ENCODE measurements at places on chromosomes 5 and 9.
A peak's percentile ranks its signal among the peaks of the same experiment; 100 is the strongest.

GRCh38 chr9:17894501-17895160 is 315.8 kb downstream of the SH3GL2 start:
- DNase-seq: no peak

DNA sequence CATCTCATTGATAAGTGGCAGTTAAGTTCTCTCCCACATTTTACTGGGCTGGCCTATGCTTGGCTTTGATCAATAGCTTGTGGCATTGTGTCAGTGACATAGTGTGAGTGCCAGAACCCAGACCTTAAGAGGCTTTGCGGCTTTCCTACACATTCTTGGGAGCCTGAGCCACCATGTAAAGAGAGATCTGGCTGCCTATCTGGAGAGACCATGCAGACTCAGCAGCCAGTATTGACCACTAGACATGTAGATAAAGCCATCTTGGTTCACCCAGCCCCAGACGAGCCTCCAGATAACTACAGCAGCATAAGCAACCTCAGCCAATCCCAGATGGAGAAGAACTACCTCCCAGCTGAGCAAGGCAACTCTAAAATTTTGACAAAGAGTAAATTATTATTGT is 28.6 kb downstream of the C9orf153 start:
- no peak for DNase-seq

- peak; percentile 99 for DNase-seq
These were observed at the start of gene TCERG1 for GRCh38 chr5:146446861-146447733. Gene TCERG1, plus strand, starts transcription at chr5:146447333. Its CDS starts 17 bp downstream, at chr5:146447350.

DNA sequence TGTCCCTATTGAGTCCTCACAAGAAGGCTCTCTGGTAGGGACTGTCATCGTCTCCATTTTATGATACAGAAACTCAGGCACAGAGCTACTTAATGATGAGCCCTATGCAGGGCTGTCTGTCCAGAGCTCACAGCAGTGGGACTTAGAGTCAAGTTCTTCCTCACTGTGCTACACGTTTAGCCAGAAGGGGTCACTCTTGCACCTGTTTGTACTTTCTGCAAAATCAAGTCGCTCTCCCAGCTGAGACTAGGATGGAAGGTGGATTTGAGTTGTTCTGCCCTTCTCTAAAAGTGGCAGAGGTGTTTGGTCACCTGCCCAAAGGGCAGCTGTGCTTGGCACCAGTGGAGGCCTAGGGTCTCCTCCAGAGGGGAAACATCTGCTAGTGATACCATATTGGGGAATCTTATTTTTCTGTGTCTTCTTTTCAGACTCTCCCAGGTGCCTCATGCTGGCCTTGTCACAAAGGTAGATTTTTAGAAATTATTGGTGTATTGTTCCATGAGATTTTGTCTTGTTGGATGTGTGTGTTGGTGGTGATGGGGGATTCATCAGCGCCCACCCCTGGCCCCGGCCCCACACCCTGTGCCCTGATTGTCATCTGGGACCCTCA is 104.2 kb downstream of the PPARGC1B start:
- peak; percentile 50 for DNase-seq

DNA sequence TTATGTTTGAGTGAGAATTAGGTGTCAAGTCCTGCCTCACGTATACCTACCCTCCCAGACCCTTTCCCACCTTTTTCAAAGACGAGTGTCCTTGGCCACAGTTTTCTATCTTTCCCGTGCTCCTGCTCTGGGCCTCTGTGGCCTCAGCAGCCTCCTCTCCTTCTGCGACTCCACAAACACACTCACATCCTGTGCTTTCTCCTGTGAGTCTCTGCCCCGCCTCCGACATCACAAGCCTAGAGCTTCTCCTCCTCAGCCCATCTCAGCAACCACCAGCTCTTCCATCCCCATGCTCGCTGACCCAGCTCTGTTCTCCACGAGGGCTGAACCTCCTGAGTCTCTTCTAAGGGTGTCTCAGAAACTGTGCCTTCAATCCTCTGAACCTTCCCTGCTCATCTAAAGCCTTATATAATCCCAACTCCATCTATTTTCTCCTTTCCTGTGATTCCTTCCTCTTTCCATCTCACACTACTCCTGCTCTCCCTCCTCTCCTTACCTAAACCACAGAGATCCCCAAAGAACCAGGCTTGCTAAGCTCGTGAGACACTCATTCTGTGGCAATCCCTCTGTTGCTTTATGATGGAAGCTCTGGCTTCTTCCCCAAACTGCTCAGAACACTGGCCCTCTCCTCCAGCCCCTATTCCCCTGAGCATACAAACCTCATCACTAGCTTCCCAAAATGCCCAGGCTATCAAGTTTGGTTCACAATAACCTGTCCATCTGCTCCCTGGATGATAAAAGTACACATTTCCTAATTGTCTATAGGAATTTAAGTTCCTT is 55.2 kb downstream of the RASEF start:
- DNase-seq: no peak

DNA sequence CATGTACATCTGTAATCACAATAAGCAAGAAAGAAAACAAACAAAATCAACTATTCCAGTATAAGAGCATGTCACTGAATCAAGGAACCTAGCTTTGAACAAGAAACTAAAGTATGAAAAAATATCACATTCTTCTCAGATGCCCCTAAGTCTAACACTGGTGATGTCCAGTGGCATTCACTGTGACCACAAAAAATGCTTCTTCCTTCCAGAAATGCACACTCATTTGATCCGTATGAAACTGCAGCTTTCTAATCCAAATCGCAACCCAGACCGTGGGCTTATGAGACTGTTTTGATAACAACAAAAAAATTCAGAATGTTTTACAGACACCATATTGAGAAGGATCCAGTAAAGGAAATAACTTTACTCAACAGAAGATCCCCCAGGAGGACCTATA is 320.1 kb upstream of the TARS1 start:
- DNase-seq: no peak

DNA sequence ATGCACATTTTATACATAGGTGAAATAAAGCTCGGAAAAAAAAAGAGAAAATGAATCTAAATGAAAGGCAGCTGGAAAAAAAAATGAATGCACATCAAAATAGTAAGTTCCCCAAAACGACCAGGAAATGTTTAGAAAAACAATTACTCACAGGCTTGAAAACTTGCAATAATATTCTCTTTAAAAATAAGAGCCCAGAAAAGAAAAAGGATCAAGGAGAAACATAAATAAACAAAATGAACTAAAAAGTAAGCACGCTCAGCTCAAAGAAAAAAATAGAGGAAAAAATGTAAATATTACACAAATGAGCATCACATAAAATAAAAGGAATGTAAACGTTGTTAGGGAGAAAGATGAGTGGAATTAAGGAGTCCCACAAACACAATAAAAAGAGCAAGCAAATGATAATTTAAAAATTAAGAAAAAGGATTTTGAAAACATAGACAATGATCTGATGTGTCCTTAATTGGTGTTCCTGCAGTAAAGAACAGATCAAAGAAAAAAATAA is 54.2 kb downstream of the SLC27A6 start:
- DNase-seq: no peak

DNA sequence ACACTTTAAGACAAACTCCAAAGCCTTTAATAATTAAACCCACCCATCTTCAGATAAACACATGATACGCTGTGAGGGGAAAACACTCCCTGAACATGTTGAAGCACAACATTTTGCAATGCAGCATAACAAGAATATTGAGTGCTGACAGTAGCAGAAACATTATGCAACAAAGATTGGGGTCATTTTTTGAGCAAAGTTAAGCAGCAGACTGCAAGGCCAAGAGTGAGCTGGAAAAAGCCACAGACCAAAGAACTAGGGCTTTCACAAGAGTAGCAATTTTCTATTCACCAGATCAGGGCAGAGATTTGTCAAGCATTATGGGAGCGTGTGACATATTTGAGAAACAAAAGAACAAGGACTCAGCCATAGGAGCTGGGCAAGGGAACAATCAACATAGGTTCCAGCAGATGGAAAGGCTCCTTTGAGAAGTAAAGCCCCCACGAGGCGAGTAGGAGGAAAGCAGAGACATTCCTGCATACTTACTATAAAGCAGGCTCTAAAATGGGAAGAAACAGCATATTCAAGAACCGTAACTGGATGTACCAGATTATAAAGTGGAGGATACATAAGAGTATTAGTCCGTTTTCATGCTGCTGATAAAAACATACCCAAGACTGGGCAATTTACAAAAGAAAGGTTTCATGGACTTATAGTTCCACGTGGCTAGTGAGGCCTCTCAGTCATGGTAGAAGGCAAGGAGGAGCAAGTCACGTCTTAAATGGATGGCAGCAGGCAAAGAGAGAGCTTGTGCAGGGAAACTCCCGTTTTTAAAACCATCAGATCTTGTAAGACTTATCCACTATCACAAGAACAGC is 4.8 kb upstream of the TTC23L start:
- no peak for DNase-seq

DNA sequence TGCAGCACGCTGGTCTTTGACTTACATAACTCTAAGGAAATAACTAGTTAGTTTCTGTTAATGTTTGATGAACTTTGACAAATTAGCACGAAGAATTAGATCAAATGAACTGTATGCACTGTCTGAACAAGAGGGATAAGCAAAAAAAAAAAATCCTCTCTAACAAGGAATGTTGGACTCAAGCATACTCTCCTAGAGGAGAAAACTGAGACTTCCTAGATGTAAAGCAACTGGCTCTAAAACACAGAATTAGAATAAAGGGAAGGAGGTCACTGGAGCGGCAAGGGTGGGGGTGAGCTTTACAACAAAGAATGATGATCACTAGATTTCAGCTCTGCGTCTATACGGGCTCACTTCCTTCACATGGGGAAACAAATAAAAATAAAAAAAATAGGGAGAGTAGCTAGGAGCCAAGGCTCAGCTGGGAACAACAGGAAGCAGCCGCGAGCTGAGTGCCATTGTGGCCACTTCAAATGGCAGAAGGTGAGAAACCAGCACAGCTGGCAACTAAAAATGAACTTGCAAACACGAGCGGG is 48.7 kb upstream of the CEMIP2 start:
- no peak for DNase-seq

GRCh38 chr9:115850548-115851304 is 302.9 kb upstream of the PAPPA start:
- no peak for DNase-seq

- no peak for DNase-seq
These were observed 20.0 kb downstream of the ACTL7B start for GRCh38 chr9:108835831-108836230.

- no peak for DNase-seq
These were observed 480.9 kb upstream of the PAPPA start for GRCh38 chr9:115672477-115673316.

DNA sequence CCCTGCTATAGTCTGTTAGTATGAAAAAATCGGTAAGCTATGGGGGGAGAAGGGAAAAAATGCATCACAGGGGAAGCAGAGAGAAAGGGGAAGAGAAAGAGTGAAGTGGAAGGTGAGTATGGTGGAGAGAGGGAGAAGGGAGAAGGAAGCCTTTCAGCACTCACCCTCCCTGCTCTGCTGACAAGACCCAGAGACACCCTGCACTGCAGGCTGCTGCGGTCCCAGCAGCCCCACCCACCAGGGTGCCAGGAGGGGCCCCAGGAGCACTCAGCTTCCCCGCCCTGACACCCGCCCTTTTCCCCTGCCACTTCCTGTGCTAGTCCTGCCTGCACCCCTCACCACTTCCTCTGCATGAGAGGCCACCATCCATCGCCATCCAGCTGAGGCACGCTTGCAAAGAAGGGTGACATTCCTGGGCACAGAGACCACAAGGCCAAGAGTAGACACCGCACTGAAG is 12.7 kb downstream of the STK10 start:
- no peak for DNase-seq

GRCh38 chr5:38598994-38599617 is 42.7 kb upstream of the LIFR start:
- DNase-seq: no peak

DNA sequence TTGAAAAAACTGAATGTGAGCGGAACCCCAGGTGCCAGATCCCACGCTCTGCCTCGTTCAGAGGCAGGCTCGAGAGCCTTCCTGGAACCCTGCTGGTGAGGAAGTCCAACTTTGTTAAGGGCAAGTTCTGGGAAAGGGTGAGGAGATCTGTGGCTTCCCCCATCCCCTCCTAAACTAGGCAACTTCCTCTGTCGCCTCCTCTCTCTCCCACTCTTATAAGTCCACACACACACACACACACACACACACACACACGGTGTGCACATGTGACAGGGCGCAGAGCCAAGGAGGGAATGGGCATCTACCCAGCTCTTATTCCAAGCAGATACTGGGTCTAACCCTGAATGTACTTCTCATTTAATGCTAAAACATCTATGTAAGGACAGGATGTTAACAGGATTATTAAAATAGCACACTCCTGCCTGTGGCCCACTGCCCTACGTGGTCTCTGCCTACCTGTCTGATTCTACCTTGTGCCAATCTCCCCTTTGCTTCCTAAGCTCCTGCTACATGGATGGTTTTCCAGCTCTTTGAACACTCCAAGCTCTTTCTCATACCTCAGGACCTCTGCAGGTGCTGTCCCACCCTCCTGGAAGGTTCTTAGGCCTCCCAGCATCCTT is 72.4 kb upstream of the FBXW11 start:
- DNase-seq: no peak
